ENCODE measurements at places on chromosomes 3 and 15.

GRCh38 chr3:42117175-42118008 is 26.2 kb downstream of the TRAK1 start:
- no peak for DNase-seq

DNA sequence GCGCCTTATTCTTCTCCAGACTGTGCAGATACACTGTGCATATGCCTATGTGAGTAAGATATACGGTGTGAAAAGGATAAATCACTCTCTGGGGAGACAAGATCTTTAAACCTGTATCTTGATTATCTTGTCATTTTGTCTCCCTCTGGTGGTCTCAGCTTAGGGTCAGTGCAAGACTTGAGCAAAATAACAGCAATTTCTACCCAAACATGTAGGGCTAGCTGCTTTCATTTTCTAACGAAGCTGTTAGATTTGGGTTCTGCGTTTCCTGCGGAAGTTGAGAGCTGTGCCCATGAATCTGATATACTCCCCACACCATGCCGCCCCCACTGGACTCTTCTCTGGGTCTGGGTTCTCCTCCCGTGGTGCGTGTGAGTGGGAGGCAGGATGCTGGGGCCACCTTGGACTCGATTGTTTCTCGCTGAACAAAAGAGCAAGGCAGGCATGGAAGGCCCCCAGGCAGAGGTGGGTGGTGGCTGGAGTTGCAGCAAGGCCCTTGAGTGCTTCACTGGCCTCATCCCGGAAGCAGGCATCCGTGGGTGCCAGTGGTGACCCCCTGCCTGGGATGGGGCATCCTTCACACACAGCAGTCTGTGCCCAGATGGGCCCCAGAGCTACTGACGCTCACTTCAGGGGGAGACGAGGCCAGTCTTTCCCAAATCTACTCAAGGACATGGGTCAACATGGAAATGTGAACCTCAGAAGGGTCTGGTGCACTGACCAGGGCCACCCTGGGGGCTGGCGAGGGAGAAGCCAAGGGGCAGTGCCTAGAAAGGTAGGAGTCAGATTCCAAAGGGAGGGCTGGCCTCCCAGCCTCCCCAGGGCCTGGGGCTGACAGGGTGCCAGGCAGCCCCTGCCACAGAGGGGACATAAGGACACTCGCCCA is 179.6 kb downstream of the NSMCE3 start:
- no peak for DNase-seq

DNA sequence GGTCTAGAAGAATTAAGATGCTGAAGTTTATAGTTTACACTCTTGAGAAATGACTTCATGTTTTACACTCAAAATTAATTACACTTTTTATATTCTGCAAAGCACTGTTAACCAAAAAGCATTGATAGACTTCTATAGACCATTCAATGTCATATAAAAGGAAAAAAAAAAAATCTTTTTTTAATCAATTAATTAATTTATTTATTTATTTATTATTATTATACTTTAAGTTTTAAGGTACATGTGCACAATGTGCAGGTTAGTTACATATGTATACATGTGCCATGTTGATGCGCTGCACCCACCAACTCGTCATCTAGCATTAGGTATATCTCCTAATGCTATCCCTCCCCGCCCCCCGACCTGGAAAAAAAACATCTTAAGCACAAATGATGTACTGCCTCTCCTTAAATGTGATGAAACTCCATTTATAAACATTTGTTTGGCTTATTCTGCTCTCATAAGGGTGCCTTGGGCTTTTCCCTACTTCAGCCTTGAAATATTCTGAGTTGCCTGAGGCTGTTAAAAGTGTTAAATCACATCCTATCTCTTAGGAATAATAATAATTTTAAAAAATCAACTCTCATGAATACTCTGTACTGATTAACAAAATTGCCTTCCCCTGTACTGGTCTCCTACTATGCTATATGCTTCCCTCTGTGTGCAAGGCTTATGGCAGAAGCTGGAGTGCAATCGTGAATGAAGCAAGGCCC is 466.9 kb downstream of the SOX2 start:
- DNase-seq: no peak

DNA sequence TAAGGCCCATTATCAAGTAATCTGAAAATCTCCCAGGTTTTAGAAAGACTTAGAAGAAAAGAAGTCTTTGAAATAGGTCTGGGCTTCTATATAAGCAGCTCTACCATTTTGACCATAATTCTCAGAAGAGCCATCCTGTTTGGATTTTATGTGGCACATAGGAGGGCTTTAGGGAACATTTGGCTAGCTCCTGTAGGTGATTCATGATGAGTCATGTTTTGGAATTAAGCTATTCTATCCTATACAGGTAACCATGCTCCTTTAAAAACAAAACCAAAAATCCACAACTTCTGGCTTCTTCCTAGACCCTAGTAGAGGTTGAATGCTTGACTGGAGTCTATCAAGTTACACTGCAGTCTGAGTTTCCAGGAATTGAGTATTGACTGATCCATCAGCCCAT is 8.9 kb downstream of the SST start:
- DNase-seq: no peak

DNA sequence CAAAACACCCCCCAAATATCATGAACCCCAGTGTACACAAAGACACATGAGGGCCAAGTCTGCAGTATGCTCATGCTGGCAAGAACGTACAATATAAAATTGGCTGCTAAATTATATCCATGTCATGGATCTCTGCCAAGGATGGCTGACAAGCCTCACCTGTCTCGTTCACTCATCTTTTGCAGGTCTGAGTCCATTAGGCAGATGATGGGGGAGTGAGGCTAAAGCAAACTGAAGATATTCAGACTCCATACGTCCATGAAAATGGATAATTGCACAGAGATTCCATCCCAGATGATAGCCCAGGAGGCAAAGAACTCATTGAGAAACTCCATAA is 122.3 kb upstream of the PTPRG start:
- DNase-seq: no peak

DNA sequence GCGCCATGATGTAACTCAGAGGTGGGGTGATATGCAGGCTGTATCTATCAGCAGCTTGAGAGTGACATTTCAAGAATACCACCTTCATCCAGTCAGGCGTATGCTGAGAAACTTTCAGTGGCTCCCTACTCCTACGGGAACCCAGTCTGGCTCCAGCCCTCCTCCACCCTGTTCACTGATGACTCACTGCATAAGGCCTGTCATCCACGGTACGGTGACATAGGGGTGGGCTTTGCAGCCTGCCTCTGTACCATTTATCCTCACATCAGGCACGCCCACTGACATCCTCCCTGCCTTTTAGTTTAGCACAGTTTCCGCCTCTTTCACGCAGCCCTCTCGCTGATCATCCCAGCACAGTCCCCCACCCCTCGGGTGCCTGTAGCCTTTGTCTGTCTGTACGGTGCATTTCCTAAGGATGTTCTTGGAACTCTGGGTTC is 11.7 kb downstream of the PXYLP1 start:
- DNase-seq: no peak

DNA sequence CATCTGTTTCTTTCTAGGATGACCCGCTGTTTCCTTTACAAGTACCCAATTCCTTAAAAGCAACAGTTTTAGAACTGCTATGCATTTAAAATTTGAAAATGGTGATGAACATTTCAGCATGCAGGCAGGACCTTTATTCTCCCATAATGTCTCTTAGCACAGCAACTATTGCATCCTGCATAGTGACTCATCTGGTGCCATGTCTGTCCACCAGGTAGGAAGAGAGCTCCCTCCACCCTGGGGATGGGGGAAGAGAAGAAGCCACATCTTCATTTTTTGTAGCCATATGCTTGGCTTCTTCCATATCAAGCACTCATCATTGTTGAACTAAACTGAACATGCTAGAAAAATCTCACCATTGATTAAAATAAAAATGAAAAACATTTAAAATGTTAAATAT is 9.9 kb downstream of the GPR15 start:
- DNase-seq: no peak

DNA sequence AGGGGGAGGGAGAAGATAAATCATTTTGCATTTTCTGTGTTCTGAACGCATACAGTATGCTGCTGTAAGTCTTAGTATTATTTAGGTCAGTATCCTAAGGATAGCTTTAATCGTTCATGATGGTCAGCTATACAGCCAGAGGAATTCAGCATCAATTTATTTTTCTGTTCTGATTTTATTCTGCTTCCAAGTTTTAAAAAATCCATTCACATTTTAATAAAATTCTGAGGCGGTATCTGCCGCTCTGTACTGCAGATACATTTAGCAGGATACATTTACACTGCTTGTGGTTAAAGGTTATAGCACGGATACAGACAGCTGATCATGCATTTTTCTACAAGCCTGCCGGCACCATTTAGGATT is 17.8 kb downstream of the ZBTB38 start:
- DNase-seq: no peak

DNA sequence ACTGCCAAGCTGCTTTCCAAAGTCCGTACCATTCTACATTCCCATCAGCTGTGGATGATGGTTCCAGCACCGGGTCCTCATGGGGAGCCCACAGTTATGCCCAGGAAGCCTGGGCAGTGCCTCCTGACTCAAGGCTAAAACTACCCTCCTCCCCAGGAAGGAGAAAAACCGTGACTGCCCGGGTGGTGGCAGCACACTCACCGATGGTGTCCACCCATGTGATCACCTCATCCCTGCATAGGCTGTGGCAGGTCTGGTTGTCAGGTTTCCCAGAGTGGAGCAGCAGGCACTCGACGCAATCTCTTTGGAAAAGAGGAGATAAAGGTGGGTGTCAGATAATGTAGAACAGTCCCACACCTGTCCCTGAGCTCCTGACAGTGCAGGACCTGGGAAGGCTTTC is 38.6 kb downstream of the UMPS start:
- DNase-seq: no peak

DNA sequence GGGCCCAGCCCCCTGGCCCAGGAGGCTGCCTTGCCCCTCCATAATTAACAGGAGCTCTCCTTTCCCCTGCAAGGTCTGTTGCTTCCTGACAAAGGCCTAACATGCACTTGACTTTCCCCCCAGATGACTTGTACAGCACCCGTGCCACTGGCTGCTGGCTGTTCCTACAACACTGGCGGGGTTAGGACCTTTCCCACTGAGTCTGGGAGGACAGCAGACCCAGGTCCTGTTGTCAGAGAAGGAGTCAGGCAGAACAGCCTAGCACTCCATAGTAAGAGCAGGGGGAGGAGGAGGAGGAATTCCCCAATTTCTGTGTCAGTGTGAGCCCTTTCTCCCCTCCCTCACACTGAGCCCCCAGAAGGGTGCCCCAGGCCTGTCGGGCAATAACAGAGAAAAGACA is 99.2 kb downstream of the CORO2B start:
- no peak for DNase-seq

DNA sequence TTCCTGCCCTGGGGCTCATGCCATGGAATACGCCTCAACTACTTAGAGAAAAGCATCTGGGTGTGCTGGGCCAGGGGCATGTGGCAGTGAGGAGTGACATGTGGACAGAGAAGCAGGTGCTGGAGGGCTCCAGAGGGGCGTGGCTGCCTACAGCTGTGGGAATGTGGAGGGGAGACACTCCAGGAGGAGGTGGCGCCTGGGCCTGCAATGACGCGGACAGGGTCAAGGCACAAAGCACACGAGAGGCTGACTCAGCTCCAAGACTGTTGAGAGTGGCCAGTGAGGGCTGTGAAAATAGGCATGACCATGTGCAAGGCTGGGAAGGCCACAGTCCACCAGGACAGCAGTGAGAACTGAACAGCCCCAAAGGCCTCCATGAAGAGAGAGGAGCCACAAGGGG is 48.5 kb downstream of the PTH1R start:
- DNase-seq: no peak

DNA sequence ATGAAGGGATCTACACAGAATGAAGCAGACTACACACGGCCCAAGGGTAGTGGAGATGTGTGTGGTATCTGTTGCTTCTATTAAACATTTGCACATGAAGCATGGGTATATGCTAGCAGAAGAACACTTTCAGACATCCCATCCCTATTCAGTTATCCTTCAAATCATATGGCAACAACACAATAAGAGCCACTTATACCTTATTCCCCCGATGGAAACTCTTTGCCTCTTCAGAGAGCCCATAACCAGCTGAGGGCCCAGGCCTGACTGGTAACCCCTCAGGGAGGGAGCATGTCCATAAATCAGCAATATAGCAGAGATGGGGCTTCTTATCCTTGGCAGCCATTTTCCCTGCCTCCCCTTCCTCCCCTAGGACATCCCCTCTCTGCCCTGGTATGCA is 210.6 kb downstream of the FHIT start:
- no peak for DNase-seq

DNA sequence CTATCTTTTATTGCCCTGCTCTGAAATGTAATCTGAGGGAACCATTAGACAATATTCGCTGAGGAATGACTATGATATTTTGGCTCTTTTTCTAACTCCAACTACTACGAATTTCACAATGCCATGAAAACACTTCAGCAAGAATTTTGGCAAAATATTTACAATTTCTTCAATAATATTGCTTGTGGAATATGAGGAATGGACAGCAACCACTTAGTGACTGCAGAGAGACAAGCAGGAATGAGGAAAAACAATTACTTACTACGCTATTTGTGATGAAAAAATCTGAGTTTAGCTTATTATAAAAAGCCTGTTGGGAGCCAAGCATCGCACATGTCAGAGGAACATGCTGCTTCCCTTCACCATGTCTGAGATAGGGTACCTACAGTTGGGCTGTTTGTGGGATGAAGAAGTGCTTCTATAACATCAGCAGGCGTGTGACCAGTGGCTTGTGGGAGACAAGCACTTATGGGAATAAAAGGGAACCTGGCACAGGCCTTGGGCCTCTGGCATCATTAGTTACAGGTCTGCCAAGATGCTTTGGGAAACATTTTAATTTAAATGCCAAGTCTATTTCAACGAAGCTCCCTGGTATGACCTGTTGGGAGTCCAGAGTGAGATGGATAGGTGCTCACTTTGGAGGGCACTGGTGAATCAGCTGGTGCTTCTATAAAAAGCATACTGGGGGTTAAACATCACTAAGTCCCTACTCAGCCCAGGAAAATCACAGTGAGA is 2.7 kb upstream of the PLCL2 start:
- no peak for DNase-seq

- peak; percentile 11 for DNase-seq
Measured at GRCh38 chr15:52529341-52529924, 753 bp upstream of the MYO5A start.

GRCh38 chr3:36455406-36455805 is 75.1 kb downstream of the STAC start:
- DNase-seq: no peak

DNA sequence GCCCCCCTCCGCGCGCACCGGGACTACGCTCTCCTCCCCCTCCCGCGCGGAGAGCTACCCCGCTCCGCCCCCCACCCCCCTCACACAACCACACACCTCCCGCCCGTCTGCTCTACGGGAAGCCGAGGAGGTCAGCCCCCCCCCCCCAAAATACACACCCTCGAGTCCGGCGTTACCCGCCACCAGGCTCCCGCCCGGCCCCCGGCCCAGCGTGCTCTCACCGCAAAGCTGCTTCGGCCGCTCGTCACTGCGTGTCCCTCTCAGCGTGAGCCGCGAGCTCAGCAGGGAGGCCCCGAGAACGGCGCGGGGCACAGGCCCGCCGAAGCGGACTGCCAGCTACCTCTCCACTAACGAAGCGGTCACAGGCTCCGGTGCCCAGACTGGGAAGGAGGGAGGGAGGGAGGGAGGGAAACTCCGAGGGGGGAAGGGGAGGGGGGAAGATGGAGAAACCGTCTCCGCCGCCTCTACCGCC is 252 bp downstream of the SIN3A start:
- DNase-seq: no peak

- no peak for DNase-seq
Measured at GRCh38 chr3:23735062-23735461, 70.7 kb upstream of the UBE2E1 start.
